Right renal pelvis (tissue), 4 donors: ENCODE measurements at places on chromosomes 1 and 21. TPM values are rescaled to one million over a fixed set of nuclear protein-coding genes. Genes with fewer than 3 reads are reported as not detected.

Gene RIPK4
- polyA plus RNA-seq: 18.3 TPM

Gene DIO1
- polyA plus RNA-seq: 9.6 TPM

Gene MYCL
- polyA plus RNA-seq: 11.4 TPM

Gene CD244
- 0.33 TPM for polyA plus RNA-seq

Gene PHACTR4
- 70.8 TPM for polyA plus RNA-seq

Gene CLCA2
- polyA plus RNA-seq: 0.03 TPM

Gene SYCP1
- polyA plus RNA-seq: 0.39 TPM

DNA sequence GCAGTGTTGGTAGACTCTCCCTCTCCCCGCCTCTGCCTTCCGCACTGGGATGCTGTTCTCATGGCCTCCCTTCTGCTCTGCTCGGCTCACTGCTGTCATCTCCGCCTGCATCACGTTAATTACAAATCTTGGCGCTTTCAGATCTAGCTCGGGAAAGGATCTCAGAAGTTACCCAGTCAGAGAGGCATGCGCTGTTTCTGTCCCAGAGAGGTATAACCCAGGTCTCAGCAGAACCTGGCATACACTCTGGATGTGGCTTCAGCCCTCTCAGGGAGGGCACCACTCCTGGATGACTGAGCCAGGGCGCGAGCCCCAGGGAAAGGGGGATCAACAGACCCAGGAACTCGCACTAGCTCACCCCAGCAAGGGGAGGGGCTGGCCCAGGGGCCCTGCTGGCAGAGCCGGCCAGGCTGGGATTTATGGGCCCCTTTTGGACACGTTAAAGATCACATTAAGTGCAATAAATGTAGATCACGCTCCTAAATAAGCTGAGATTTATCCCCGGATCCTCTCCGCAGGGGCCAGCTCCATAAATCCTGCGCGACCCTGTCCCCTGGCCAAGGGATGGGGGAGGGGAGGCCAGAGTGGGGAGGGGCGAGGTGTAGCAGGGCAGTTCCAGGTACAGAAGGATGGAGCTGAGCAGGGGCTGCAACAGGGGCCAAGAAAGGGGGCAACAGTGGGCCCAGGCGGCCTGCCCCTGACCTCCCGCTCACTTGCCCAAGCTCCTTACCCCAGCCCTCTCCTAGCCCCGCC lies 101.3 kb upstream of the ZBTB40 start:
- DNase-seq: peak; percentile 43

GRCh38 chr1:72283307-72284083 lies 1.2 kb upstream of the NEGR1 start:
- DNase-seq: peak; percentile 49

DNA sequence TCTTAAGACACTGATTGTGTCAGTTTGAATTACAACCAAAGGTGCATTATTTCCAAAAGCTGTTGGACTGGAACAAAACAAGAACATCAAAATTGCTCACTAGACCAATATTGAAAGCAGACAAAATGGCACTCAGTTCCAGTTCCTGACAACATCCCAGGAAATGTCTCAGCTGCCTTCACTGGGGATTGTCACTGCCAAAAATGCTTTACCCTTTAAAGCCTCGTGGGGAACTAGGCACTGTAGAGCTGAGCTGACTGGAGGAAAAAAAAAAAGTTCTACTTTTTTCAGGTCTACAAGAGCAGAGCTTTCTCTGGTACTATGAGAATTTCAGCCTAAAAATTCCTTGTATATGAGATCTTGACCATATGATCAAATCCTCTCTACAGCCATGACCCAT lies 21.9 kb downstream of the GPR52 start:
- no peak for DNase-seq

DNA sequence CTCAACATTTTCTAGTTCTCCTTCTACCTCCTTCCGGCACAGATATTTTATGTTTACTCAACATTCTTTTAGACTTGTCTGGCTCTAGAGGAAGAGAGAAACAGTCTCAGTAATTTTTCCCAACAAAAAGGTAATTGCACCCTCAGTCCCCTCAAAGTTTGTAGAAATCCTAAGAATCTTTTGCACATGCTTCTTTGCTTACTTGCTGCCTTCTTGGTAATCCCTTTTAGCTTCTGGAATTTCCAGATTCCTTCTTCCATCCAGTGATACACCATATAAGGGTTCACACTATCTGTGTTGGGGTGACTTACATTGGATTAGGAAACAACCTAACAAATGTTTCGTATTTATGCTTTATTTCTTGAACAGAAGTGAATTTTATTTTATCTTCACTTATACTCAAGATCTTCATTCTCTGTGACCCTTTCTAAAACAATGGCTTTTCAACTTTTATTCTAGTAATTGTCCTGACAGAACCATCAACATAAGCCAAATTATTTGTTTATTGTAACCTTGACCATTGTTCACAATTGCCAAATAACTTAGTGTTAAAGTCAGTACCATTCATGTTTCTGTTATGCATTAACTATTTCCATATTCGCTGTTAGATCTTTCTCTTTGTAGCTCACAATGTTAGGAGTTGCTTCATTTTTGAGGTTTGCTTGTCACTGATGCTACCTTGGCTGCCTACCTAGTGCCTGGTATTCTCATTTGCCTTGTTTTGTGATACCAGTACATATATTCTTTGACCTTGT lies 238.1 kb downstream of the HMCN1 start:
- no peak for DNase-seq

DNA sequence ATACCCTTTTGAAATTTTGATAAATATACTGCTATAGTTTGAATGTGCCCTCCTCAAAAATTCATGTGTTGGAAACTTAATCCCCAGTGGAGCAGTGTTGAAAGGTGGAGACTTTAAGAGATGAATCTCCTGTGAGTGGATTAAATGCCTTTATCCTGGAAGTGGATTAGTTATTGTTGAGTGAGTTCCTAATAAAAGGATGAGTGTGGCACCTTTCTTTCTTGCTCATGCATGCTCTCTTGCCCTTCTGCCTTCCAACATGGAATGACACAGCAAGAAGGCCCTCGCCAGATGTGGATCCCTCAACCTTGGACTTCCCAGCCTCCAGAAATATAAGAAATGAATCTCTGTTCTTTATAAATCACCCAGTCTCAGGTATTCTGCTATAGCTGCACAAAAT lies 51.8 kb downstream of the CD160 start:
- DNase-seq: no peak

GRCh38 chr1:235127203-235127602 lies 1.4 kb downstream of the TOMM20 start:
- DNase-seq: no peak

GRCh38 chr1:90591355-90591969 lies 125.6 kb downstream of the BARHL2 start:
- DNase-seq: no peak

GRCh38 chr1:181936269-181936668 lies 125.2 kb downstream of the ZNF648 start:
- no peak for DNase-seq

DNA sequence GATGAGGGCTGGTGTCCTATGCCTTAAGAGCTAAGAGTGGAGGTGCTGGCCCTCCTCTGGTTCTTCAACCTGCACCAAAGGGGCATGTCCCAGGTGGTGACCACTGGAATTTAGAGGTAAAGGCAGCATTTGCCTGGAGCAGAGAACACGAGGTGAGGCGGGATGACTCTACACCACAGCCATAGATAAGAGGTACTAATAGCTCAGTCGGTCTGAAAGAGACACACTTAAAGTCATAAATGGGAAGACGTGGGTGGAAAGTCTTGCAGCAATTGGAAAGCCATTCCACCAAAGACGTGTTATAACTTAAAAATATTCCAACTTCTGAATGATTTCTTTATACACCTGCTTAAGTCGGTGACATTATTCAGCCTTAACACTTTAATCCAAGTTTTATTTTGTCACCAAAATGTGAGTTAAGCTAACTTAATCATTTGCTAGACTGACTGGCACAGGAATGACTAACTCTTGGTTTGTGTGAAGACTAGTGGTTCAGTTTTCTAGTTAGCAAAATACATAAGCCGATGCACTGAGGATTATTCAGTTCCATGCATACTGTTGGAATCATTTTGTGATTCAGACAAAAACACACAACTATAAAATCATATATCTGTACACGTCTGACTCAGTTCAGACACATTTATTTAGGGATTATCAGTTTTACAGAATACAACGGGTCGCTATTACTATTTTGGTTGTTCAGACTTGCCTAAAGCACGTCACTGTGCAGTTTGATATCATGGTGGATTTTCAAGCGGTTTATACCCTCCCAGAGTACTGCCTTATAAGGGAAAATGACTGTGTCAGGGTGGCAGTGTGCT lies 4.6 kb upstream of the ETS2 start:
- DNase-seq: no peak

DNA sequence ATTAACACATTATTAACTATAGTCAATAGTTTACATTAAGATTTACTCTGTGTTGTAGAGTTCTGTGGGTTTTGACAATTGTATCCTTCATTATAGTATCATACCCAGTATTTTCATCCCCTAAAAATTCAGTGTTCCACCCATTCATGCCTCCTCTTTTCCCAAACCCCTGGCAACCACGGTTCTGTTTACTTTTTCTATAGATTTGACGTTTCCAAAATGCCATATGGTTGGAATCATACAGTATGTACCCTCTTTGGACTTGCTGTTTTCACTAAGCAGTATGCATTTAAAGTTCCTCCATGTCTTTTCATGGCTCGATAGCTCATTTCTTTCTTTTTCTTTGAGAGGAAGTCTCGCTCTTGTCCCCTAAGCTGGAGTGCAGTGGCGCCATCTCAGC lies 109.5 kb downstream of the LAMC2 start:
- DNase-seq: no peak

DNA sequence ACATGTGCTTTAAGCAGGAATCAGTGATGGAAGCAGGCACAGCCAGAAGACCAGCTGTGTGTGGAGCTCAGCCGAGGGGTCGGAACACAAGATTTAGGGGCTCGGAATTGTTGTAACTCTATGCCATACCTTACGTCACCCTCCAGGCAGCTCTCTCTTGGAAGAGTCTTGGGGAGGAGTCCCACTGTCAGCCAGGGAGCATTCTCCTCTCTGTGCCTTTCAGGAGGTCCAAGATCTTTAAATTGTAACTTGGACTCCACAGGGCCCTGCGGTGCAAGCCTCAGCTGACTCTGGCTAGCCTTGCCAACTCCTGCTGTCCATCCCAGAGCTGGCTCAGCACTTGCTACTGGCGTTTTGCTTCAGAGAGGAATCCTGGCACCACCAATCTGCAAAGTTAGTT lies 26.4 kb upstream of the ROR1 start:
- no peak for DNase-seq

DNA sequence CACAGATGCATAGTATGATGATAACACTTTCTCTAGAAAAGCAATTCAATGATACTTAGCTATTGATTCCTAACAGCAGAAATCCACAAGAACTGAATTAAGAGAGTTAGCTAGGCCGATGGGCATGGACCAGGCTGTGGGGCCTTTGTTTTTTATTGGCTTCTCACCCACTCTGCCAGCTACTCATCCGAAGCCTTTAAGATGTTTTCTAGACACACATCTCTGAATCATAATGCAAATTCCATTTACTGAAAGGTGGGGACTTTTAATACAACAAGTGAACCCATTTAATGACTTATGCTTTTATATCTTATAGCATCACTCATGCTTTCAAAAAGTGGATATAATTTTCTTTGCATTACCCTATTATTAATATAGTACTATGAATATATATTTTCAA lies 170.2 kb downstream of the RUNX1 start:
- DNase-seq: no peak

- DNase-seq: no peak
Measured at GRCh38 chr1:9311029-9311428, 18.3 kb downstream of the SPSB1 start.
